ENCODE measurements at places on chromosomes 1 and 21.

- DNase-seq: no peak
These were observed 114.4 kb upstream of the TMEM51 start for GRCh38 chr1:15039017-15039648.

DNA sequence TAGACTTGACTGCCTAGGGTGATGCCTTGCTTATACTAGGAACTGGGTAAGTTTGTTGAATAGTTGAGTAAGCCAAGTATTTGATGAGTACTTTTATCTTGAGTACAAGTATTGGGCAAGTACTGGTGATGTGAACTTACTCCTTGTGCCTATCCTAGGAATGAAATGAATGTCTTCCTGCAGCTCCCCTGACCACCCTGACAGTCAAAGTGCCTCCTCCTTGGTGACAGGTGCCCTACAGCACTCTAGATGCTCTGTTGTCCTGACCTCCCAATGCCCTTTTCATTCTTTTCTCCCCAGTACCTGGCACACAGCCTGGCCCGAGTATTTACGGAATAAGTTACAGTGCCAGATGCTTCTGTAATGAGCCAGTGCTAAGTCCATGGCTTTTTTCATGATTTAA is 25.5 kb downstream of the PCSK9 start:
- no peak for DNase-seq

DNA sequence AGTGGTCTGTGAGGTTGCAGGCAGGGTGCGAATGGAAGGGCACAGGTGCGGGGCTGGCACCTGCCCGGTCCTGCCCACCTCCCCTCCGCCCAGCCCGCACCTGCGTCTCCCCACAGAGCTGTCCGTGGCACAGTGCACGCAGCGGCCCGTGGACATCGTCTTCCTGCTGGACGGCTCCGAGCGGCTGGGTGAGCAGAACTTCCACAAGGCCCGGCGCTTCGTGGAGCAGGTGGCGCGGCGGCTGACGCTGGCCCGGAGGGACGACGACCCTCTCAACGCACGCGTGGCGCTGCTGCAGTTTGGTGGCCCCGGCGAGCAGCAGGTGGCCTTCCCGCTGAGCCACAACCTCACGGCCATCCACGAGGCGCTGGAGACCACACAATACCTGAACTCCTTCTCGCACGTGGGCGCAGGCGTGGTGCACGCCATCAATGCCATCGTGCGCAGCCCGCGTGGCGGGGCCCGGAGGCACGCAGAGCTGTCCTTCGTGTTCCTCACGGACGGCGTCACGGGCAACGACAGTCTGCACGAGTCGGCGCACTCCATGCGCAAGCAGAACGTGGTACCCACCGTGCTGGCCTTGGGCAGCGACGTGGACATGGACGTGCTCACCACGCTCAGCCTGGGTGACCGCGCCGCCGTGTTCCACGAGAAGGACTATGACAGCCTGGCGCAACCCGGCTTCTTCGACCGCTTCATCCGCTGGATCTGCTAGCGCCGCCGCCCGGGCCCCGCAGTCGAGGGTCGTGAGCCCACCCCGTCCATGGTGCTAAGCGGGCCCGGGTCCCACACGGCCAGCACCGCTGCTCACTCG is 23.3 kb downstream of the FTCD start:
- DNase-seq: no peak

GRCh38 chr1:224727351-224728289 is 111.5 kb downstream of the CNIH3 start:
- DNase-seq: no peak

DNA sequence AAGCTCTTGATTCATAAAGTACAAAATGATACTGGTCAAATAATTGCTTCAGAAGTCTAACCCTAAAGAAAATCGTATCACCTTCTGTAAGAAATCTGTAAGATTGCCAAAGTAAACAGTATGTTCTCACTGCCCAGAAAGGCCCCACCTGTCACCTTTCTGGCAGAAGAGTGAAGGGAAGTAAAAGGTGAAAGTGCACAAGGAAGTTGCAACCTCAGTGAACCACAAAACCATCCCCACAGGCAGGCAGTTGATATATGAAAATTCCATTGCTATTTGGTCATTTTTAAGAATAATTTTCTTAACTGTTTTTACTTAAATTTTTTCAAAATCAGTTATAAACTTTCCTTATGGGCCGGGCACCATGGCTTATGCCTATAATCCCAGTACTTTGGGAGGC is 48.5 kb upstream of the FBXO28 start:
- no peak for DNase-seq

DNA sequence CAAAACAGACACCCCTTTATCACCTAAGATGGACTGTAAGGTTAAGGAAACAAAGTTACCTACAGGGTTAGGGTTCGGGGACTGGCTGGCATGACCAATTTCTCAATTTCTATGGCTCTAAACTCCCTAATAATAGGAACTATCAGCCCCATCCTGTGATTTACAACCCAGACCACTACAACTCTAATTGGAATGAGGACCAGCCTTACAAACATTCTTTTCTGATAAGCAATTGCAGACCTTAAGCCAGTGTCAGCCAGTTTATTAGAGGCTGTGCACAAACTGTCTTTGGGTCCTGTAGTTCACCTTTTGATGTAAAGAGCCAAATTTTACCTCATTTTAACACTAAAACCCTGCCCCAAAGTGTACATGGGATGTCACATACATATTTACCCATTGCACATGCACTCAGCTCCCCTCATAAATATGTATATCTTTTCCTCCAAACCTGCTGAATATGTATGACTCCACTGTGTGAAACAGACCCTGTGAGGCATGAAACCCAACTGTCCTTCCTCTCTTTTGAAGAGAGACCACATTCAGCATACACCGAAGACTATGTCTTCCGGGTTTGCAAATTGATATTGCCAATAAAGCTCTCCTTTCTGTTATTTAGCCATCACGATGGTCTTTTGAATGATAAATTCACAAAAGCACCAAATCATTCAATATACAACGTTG is 7.3 kb upstream of the APP start:
- DNase-seq: no peak

DNA sequence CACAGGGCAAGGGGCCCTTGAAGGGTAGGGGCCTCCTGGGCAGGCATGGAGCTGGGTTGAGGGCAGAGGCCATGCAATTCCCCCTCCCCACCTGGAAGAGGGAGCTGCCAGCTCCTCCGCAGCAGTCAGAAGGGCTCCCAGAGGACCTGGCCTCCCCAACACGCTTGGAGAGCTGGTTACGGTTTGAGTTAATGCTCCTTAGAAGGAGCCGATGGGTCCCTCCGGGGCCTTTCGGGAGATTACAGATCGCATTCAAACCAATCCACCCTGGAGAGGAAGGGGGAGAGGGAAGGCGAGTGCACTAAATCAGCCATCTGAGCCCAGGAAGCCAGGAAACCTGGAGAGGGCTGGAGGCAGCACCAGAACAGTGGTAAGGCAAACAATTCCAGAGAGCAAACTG is 106.3 kb upstream of the CSF3R start:
- no peak for DNase-seq

- no peak for DNase-seq
These were observed 58.9 kb downstream of the HSPG2 start for GRCh38 chr1:21878009-21878773.

DNA sequence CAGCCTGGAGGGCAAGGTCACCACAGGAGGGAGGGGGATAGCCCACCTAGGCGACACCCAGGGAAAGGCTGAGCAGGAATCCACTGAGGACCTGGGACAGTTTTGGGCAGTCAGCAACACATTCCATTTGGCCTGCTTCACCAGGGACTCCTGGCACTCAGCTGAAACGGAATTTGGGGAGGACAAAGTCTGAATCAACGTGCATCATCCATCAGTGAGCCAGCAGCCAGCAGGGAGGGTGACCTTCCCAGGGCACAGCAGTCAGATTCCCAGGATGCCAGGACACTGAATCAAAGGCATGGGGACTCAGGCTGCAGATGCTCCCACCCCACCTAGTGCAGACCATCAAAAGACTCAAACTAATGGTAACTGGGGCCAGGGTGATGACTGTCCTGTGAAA is 4.6 kb downstream of the SH3BP5L start:
- DNase-seq: no peak

DNA sequence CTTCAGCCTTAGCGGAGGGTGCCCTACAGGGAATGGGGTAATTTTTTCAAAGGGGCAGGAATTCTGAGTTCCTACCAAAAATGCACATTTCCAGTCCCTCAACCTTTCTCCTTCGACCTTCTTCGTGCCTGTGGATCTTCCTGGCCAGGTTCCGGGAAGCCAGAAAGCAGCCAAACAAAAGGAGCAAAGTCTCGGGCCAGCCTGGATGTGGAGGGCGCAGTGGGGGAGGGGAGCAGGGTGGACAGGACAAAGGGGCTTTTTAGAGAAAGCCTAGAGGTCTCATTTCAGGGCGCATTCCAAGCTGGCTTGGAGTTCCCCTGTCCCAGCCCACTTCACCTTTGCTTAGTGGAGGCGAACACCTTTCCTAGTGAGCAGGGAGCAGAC is 2.9 kb upstream of the INAVA start:
- no peak for DNase-seq

DNA sequence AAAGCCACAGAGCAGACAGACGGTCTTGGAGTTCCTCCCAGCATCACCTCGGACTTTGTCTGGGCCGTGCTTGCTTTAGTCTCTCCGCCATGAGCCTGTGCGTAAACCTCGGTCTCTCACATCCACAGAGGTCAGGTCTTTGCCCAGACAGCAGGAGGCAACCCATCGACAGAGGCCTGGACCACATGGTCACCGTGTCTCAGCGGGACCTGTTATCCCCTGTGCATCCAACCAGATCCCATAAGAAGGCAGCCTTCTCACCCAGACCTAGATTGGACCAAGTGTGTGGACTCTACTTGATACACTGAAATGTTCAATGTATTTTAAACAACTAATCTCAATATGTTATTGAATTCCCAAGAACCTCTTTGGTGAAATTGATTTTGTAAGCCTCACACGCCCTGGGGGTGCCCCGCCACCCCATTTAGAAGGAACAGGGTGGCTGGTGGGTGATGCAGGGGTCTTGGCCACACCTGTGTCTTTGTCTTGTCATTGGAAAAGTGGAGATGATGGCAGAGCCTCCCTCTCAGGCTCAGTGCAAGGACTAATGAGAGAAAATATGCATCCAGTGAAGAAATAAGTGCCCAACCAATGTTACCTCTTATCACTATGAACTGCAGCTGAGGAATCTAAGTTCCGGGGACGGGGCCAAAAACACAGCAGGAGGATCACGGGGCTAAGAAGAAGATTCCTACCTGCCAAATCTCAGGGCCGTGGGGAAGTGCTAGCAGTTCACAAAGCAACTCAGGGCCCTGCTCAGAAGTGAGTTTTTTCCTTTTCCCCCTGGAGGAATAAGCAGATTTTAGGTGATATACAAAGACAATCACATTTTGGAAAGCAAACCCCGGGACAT is 101.6 kb upstream of the BACE2 start:
- DNase-seq: no peak

Data from stimulated activated CD8-positive, alpha-beta memory T cell treated with anti-CD3 and anti-CD28 coated beads, Interleukin-7, amount 100 ng/mL, for 1 hour (primary cell).